ENCODE measurements at places on chromosomes 7 and 10.

DNA sequence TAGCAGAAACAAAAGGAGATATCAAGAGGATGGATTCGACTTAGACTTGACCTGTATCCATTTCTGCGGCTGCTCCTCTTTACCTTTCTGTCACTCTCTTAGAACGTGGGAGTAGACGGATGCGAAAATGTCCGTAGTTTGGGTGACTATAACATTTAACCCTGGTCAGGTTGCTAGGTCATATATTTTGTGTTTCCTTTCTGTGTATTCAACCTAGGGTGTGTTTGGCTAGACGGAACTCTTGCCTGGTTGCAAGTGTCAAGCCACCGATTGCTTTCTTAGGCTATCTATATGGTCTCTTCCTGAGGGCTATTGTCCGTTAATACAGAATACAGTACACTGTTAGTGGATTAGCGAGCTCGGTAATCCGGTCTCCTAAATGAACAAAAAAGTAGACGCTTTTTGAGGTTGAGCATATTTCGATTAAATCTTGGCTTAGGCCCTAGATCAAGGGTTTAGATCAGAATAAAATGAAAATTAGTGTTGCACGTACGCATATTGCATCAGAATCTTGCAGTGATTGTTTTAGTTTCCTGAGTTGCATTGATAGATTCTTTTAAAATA is 1.2 kb downstream of the PTEN start:
- no peak for DNase-seq

DNA sequence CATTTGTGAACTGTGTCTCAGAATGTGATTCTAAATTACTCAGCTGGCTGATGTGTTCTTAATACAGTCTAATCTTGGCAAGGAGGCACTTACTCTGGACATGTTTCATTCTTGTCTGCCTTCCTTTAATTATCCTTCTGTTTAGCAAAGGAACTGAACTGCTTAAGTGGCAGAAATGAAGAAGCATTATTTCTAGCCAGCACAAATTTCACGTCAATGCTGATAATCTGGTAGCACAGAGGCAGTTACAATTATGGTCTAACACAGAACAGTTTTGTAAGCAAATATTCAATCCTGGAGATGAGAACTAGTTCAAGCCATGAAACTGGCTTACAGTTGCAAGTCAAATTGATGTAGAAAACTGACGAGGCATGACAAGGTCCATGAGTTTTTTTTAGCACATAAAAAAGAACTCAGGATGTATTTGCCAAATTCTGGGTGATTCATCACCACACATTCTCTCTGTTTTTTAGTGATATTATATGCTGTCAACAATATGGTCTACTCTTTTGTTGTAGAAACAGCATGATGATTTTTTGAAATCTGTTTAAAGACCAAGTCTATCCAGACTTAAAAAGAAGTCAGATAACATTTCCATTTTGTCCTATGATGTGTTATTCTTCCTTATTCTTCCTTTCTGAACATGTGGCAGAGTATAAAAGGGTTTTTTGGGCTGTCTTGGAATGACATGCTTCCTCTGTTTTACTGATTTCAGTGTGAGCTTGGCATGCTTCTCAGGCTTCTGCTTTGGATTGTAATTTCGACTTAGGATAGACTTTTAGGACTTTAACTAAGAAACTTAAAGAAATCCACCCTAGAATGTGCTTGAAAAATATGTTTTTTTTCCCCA is 154.8 kb downstream of the DNAJB9 start:
- DNase-seq, result no peak

DNA sequence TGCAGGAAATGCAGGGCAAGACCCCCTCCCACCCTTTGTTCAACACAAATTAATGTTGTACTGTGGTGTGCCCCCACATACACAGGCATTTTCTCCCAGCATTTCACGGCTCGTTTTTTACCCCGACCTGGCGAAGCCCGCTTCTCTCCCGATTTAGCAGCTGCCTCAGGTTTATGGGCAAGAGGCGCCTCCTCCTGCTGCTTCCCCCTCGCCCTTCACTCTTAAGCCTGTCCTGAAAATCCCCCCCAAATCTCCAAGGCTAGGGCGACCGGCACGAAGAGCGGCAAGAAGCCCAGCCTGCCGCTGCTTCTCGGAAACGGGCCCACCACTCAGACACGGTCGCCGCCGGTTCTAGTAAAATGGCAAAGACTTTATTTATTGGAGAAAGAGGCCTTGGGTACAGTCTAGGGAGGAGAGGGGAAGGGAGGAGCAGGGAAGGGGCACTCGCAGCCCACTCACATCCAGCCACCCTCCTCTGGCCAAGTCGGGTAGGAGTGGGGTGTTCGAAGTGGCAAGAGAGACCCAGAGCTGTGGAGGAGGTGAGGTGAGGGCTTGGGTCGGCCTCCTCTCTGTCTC is 3.3 kb downstream of the LBX1 start:
- DNase-seq, result no peak

DNA sequence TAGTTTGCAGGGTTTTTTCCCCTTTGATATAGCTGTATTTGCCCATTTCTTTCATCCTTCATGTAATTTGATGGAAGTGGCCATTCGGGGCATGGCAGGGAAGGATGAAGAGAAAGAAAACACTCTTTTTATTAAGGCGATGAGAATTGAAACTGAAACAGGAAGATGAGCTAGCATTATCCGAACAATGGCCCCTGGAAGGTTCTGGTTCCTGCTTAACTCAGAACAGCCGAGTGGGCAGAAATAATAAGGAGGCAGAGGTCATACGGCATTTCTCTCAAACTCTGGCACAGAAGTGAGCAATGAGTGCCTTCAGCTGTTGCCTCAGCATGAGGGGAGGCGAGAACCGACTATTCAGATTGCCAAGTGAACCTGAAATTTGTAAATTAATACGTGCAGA is 113.2 kb upstream of the MYO3A start:
- DNase-seq, result no peak

DNA sequence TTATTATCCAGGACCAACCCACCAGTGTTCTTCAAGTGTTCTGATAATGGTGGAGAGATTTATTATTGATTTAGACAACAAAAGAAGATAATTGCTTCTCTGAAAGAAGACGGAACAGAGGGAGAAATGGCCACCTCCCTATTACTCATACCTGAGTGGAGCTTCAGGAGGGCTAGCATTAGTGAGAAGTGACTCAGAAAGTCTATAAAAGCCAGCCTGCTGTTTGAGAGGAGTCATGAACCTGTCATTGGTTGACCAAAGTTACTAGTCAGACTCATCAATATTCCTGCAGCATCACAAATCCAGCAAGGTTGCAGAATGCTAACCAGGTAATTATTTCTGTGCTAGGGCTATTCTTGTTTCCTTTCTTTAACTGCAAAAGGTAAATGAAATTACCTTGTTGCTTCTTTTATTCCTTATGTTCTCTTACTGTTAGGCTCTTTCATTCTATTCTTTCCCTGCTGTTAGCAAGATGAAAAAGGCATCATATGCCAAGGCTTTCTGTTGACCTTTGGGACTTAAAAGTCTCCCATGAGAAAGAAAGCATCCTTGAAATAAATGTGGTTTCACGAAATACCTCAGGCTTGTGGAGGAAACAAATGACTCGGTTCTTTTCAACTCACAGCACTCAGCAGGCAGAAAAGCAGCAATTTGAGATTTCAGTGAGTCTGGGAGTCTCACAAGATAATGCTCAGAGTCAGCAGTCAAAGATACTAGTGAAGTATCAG is 256.4 kb upstream of the PHYHIPL start:
- DNase-seq, result no peak
